ENCODE measurements at places on chromosomes 5 and 9.

GRCh38 chr5:79284846-79285245 lies 48.9 kb downstream of the JMY start:
- DNase-seq: no peak

GRCh38 chr9:114282926-114283325 lies 40.0 kb upstream of the ORM1 start:
- DNase-seq: peak; percentile 96

DNA sequence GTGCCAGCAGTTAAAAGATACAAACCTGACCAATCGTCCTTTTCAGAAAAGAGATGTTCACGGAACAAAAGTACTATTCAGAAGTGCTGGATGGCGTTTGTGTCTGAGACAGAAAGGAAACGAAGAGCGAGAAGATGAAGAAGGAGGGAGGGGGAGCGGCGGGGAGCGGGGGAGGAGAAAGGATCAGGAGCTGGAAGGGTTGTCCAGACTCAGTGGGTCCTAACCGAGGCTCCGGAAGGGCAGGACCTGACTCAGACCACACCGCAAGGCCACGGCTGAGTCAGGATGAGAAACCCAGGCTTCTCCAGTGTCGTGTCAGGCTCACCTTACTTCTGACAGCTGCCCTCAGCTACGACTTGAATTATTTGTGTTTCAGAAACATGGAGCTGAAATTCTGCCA lies 46.2 kb downstream of the PAX5 start:
- no peak for DNase-seq

- DNase-seq: no peak
These were observed 30.0 kb upstream of the MAMDC2 start for GRCh38 chr9:70013598-70014196.

- no peak for DNase-seq
These were observed 100.0 kb downstream of the ADGRV1 start for GRCh38 chr5:90658620-90659019.

GRCh38 chr9:137064027-137064879 lies 6.1 kb downstream of the SAPCD2 start:
- DNase-seq: no peak

DNA sequence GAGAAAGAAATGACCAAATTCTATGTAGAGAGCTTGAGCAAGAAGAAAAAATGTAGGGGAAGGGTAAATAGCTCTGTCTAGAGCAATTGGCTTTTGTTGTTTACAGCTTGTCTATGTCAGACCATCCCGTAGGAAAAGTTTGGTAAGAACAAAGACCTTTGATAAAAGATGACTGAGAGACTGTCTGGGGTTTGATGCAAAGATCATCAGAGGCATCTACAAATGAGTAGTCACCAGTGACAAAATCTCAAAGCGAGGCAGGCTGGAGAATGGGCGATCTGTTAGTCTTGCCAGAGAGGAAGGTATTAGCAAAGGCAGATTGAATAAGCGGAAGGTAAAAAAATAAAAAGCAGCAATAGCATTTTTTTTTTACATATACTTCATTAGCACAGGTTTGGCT lies 125.0 kb upstream of the RASGRF2 start:
- no peak for DNase-seq

- DNase-seq: no peak
These were observed 3.5 kb downstream of the RXFP3 start for GRCh38 chr5:33939556-33940262.

DNA sequence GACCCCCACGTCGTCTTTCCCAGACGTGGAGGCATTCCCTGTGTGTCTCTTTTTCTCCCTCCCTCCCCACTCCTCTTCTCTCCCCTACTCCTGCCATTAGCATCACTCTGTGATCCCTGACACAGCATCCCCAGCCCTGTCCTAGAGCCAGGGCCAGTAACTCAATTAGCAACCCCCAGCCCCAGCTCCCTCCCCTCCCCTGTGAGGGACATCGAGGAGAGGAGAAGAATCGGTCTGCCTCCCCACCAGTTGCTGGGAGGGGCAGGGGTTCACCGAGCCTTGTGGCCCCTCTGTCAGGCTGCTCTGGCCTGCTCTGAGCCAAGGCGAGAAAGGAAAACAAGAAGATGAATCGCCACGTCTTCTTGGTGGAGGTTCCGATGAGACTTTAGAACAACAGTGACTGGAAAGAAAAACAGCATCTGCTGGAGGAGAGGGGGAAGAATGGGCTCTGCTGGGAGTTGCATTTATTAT lies 123.1 kb downstream of the PAPPA start:
- no peak for DNase-seq

DNA sequence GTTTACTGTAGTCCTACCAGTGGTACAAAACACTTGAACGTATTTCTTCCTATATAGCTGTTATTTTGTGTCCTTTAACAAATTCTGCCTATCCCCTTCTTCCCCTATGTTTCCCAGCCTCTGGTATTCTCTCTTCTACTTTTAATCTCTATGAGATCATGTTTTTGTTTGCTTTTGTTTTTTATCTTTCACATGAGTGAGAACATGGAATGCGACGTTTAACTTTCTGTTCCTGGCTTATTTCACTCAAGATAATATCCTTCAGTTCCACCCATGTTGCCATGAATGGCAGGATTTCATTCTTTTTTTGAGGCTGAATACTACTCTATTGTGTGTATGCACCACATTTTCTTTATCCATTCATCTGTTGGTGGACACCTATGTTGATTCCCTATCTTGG lies 634.4 kb upstream of the WWC1 start:
- no peak for DNase-seq

DNA sequence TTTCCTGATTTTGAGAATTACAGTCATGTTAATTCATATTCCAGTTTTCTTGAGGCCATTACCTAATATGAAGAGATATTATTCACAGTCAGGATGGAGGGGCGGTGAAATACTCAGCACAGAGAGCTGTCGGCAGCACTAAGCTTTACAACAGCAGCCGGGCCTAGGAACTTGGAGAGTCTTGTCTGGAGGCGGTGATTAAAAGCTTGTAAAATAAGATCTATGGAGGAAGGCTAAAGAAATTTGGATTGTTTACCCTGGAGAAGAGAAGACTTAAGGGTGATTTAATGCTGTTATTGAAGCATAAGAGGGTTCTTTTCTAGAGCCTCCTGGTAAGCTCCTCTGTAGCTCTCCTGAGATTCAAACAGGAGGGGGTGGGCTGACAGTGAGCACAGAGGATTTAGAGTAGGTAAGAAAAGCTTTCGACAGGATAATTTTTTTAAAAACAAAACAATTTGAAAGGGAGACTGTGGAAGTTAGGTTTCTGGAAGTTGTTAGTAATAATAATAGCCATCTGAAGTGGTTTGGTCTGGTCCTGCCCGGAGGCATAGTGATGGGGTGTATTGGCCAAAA lies 406.3 kb upstream of the ADAMTSL1 start:
- no peak for DNase-seq

DNA sequence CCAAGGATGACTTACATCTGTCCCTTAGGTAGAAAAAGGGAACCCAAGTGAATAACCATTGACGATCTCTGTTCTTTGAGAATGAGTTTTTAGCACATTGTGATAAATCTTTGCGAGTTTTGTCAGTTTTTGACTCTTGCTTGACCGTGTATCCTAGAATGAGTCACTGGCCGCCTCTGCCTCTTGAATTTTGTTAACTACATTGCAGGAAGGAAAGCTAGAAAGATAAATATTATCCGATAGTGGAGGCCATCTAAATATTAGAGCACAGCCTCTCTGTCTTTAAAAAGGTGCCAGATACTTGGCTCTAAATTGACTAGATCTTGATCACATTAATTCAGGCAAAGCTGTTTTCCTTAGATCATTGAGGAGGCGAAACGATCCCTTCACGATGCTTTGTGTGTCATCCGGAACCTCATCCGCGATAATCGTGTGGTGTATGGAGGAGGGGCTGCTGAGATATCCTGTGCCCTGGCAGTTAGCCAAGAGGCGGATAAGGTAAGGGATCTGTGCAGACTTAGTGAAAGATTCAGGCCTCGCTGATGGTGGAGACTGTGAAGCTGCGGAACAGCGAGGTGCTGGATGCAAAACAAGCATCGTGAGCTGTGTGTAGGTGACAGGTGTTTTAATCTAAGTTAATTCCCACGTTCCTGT lies 12.2 kb downstream of the CCT5 start:
- DNase-seq: no peak

Measured in AG04449 (cell line).